ENCODE measurements at places on chromosomes 6 and 20.
A peak's percentile ranks its signal among the peaks of the same experiment; 100 is the strongest.

DNA sequence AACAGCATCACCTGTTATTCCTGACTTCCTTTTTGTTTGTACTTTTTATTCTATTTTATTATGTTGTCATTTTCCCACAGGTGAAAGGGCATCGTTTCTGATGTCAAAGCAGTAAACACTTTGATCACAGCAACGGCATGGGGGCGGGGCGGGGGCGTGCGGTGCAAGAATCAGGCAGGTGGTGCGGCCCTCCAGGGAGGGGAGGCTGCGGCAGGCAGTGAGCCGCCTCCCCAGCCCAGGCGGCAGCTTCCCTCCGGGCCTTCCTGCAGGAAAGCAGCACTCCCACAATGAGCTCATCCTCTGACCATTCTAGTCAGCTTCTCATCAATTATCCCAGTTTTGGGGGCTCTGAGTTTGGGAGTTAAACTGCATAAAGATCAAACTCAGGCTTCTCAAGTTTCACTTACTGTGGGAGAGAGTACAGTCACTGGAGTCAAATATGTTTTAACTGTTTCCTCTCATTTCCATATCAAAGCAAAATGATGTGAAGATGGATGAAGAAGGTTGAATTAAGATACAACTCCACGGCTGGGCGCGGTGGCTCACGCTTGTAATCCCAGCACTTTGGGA lies 608.4 kb upstream of the AGPAT4 start:
- H3K4me3 ChIP-seq = no peak overlapping the region
- H3K36me3 ChIP-seq = no peaks in the 10 kb centered on the region
- no peaks in the 10 kb centered on the region for H3K27me3 ChIP-seq
- no peaks in the 10 kb centered on the region for H3K4me1 ChIP-seq

DNA sequence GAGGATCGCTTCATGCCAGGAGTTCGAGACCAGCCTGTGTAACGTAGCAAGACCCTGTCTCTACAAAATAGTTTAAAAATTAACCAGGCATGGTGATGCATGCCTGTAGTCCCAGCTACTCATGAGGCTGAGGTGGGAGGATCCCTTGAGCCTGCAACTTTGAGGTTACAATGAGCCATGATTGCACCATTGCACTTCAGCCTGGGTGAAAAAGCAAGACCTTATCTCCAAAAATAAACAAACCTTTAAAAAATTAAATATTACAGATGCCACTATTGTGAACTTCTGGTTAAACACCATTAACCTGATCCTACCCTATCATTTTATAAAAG lies 116.8 kb downstream of the ARHGAP18 start:
- H3K4me1 ChIP-seq = no peaks in the 10 kb centered on the region
- no peaks in the 10 kb centered on the region for H3K27me3 ChIP-seq

DNA sequence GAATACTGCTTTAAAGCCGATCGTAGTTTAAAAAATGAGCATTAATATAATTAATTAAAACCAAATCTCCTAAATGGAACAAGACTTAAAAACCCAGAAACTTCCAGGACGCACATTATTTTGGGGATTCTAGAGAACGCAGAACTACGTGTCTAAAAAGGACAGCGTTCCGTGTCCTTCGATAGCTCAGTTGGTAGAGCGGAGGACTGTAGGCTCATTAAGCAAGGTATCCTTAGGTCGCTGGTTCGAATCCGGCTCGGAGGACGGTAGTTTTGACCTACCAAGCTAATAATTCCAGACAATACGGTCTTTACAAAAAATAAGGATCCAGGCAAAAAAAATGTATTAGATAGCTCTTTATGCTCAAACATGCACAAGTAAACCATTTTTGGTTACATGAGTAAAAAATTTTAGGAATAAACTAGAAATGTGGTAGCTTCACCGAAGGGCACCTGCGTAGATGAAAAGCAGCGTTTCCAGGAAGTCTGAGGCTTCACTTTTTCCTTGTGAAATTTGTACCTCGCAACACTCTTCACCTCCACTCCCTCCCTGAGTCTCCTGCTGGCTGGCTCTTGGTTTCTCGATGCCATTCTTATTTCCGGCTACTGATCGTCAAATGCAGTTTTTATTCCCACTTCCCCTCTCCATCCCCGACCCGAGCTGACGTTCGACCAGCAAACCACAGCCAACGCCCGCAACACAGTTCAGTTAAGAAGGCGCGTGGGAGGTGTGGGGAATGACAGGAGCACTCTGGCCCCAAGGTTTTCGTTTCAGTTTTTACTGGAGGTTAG lies 19.6 kb upstream of the ABT1 start:
- peaks cover 12% of the 10 kb centered on the region for H3K4me1 ChIP-seq
- peak overlapping the region; percentile 47 for H3K4me3 ChIP-seq
- no peaks in the 10 kb centered on the region for H3K36me3 ChIP-seq
- peak; percentile 44 for DNase-seq
- H3K27me3 ChIP-seq = no peaks in the 10 kb centered on the region
- H3K27ac ChIP-seq = peak overlapping the region; percentile 47

DNA sequence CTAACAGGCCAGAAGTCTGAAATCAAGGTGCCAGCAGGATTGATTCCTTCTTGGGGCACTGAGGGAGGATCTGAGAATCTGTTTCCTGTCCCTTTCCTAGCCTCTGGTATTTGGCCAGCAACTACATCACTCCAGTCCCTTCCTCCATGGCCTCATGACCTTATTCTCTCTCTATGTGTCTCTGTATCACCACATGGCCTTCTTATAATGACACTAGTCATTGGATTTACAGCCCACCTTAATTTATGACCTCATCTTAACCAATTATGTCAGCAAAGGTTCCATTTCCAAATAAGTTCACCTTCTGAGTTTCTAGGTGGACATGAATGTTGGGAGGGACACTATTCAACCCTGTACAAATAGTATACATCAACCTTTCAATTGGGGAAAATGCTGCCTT lies 29.3 kb downstream of the SCML4 start:
- peaks cover 63% of the 10 kb centered on the region for H3K4me1 ChIP-seq
- no peaks in the 10 kb centered on the region for H3K27me3 ChIP-seq
- DNase-seq = no peak
- H3K27ac ChIP-seq = no peak overlapping the region

GRCh38 chr20:14536738-14537137 lies 199.3 kb upstream of the FLRT3 start:
- H3K36me3 ChIP-seq = no peaks in the 10 kb centered on the region
- DNase-seq = no peak
- H3K27me3 ChIP-seq = no peaks in the 10 kb centered on the region
- no peak overlapping the region for H3K27ac ChIP-seq
- no peaks in the 10 kb centered on the region for H3K4me1 ChIP-seq

DNA sequence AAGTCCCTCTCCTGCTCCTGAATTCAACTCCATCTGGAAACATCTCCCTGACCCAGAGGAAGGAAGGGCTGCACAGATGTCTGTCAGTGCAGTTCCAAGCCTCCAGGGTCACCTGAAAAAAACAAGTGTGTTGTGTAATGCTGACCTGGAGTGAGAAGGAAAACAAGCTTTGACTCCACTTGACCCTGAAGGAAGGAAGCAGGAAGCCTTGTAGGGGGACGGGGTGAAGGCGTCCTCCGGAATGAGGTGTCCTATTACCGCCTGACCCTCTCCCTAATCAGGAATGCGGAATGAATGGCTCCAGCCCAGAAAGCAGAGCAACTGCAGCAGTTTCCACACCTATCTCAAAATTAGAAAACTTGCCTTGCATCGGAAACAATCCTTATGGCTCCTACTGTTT lies 13.9 kb upstream of the ADGRF5 start:
- no peaks in the 10 kb centered on the region for H3K4me1 ChIP-seq
- no peaks in the 10 kb centered on the region for H3K36me3 ChIP-seq
- H3K4me3 ChIP-seq = no peak overlapping the region

DNA sequence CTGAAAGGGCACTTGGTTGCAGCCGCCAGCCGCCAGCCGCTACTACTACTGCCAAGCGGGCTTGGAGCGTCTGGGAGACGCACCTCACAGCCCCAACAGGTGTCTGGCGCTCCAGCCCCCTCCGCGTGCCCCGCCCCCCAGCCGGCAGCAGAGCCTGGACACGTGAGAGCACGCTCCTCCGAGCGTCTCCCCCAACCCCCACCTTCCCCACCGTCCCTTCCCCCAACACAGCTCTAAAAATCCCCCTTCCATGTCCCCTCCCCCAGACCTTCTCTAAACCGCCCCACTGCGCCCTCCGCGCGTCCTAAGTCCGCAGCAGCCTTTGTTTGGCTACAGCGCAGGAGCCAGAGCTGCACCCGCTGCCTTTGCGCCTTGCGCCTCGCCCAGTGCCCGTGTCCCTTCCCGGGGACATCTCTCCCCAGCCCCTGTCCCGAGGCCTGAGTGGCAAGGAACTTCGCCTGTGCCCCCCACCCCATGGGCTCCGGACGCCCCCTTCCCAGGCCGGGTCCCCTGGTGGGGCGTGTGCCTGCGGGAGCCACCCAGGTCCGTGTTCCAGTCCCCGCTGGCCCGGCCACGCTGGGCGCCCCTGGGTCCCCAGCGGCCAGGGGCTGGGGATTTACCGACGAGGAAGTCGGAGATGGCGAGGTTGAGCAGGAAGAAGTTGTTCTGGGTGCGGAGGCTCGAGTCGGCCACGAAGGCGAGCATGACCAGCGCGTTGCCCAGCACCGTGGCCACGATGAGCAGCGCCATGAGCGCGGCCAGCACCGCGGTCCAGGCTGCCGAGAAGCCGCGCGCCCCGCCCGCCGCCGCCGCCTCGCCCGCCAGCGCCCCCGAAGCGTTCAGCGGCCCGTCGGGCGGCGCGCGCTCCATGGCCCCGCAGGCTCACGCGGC lies 732 bp downstream of the HRH3 start:
- H3K4me1 ChIP-seq = no peaks in the 10 kb centered on the region
- no peak overlapping the region for H3K27ac ChIP-seq
- H3K4me3 ChIP-seq = no peak overlapping the region
- peaks cover 34% of the 10 kb centered on the region for H3K27me3 ChIP-seq
- DNase-seq = no peak

- no peak for DNase-seq
- no peaks in the 10 kb centered on the region for H3K27me3 ChIP-seq
- no peak overlapping the region for H3K4me3 ChIP-seq
- no peaks in the 10 kb centered on the region for H3K4me1 ChIP-seq
- no peak overlapping the region for H3K27ac ChIP-seq
Measured at GRCh38 chr20:61537239-61538182, 285.4 kb downstream of the CDH4 start.

GRCh38 chr6:2485116-2485515 lies 239.7 kb upstream of the GMDS start:
- no peaks in the 10 kb centered on the region for H3K36me3 ChIP-seq
- H3K4me1 ChIP-seq = no peaks in the 10 kb centered on the region
- H3K4me3 ChIP-seq = no peak overlapping the region
- no peaks in the 10 kb centered on the region for H3K27me3 ChIP-seq
- no peak overlapping the region for H3K27ac ChIP-seq

DNA sequence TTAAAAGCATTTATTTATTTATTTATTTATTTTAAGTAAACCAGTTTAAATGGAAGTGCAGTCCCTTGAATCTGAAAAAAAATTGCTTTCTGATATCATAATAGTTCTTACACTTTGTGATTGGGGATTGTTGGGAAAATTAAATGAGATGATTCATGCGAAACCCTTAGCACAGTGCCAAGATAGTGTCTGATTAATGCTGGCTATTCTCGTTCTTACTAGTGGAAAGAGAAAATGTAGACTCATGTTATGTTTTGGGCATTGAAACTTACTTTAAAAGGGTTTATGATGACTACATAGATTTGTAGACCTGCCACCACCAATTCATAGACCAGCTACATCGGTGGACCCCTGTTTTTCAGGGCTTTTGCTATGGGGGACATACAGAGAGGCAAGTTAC lies 229.2 kb upstream of the ZFP64 start:
- H3K4me1 ChIP-seq = no peaks in the 10 kb centered on the region
- H3K4me3 ChIP-seq = no peak overlapping the region
- H3K27me3 ChIP-seq = no peaks in the 10 kb centered on the region
- DNase-seq = no peak

GRCh38 chr6:161139304-161139765 lies 134.5 kb downstream of the AGPAT4 start:
- no peak for DNase-seq
- H3K27me3 ChIP-seq = no peaks in the 10 kb centered on the region
- no peaks in the 10 kb centered on the region for H3K4me1 ChIP-seq
- no peaks in the 10 kb centered on the region for H3K36me3 ChIP-seq
- H3K27ac ChIP-seq = no peak overlapping the region
- no peak overlapping the region for H3K4me3 ChIP-seq

GRCh38 chr6:106117579-106117978 lies 31.4 kb downstream of the PRDM1 start:
- H3K4me3 ChIP-seq = no peak overlapping the region
- H3K27me3 ChIP-seq = no peaks in the 10 kb centered on the region
- peaks cover 56% of the 10 kb centered on the region for H3K4me1 ChIP-seq
- no peak overlapping the region for H3K27ac ChIP-seq
- no peaks in the 10 kb centered on the region for H3K36me3 ChIP-seq
- DNase-seq = peak; percentile 80

DNA sequence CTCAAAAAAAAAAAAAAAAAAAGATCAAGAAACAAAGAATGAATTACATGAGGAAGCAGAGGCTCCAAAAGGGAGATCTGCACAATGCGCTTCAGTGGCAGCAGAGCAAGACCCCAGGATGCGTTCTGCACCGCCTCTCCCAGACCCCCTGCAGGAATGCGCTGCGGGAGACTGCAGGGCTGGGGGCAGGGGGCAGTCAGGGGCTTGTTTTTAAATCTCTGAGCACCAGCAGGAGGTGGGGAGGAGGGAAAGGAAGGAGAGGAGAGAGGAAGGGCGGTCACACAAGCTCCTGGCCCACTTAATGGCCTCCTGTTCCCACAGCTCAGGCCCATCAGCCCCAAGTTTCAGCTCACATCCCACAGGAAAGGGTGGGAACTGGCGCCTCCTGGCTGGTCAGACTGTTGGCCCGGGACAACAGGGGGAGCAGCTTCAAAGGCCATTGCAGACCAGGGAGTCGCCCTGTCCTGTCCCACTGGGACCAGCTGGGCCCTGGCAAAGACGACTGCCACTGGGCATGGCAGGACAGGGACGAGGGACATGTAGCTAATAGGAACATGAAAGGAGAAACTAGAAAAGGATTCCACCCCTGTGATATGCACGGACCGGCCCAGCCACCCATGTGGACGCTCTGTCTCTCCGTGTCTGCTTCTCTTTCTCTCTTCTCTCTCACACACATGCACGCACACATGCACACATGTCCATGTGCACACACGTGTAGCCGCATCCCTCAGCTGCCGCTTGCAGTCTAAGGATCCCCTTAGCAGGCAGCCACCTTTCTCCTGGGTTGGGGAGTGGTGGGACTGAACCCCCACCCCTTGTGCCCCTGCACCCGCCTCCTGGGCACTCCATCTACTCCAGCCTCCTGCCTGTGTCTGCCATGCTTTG lies 34.7 kb downstream of the TFEB start:
- H3K36me3 ChIP-seq = no peaks in the 10 kb centered on the region
- no peak overlapping the region for H3K4me3 ChIP-seq
- H3K27ac ChIP-seq = no peak overlapping the region

DNA sequence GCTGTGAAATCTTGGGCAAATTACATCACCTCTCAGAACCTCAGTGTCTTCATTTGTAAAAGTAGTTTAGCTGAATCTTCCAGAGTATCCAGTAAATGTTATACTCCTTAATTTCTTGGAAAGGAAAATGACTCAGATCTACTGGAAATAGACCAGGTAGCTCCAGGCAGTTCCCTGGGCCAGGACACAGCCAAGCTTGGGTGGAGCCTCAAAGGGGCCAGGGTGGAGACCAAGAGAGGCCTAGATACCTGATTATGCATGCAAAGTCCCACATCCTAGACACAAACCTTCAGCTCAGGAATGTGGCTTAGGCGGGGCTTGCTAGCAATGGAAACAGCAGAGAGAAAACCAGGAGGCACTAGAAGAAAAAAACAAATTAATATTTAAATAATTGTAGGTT lies 272.8 kb downstream of the MAFB start:
- no peaks in the 10 kb centered on the region for H3K36me3 ChIP-seq
- no peak overlapping the region for H3K4me3 ChIP-seq
- no peaks in the 10 kb centered on the region for H3K27me3 ChIP-seq
- no peak for DNase-seq
- H3K27ac ChIP-seq = no peak overlapping the region

All from CD8-positive, alpha-beta memory T cell (primary cell).